Vagina (tissue), 2 donors: ENCODE measurements at places on chromosomes 16 and 17.

DNA sequence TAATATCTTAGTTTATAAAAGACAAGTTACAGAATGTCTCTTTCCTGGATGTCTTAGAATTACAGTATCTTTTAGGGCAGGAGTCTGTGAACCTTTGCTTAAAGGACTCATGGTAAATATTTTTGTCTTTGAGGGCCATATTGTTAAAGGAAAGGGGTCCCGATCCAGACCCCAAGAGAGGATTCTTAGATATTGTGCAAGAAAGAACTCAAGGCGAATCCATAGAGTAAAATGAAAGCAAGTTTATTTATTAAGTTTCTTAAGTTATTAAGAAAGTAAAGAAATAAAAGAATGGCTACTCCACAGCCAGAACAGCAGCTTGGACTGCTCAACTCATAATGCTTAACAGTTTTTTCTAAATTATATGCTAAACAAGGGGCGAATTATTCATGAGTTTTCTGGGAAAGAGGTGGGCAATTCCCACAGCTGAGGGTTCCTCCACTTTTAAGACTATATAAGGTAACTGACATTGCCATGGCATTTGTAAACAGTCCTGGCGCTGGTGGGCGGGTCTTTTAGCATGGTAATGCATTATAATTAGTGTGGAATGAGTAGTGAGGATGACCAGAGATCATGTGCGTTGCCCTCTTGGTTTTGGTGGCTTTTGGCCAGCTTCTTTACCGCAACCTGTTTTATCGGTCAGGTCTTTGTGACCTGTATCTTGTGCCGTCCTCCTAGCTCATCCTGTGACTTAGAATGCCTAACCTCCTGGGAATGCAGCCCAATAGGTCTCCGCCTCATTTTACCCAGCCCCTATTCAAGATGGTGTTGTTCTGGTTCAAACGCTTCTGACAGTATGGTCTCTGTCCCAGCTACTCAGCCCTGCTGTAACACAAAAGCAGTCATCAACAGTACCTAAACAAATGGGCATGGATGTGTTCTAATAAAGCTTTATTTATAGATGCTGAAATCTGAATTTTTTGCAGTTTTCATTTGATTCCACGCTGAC lies 53.2 kb downstream of the BMERB1 start:
- DNase-seq = no peak

DNA sequence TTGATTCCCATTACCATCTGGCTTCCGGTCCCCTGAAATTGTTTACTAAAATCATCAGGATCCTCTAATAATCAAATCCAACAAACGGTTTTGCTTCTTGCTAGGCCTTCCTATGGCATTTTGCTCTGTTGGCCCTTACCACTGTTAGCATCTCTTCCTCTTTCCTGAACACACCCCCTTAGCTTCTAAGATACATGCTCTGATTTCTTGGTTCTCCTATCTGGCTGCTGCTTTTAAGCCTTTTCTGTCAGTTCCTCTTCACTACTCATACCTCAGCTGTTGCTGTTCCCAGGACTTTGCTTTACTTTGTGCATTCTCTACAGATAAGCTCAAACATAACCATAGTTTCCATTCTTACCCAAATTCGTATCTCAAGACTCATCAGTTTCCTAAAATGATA lies 11.4 kb downstream of the CAPNS2 start:
- no peak for DNase-seq

GRCh38 chr16:85613604-85614337 lies 649 bp downstream of the GSE1 start:
- DNase-seq = no peak

GRCh38 chr16:71923941-71924690 lies 28.8 kb downstream of the IST1 start:
- DNase-seq = no peak

- no peak for DNase-seq
Observed at GRCh38 chr17:9200699-9201359, 179.5 kb downstream of the NTN1 start.
